ENCODE measurements at places on chromosomes 13 and 19.
A peak's percentile ranks its signal among the peaks of the same experiment; 100 is the strongest.

- DNase-seq, result no peak
Measured at GRCh38 chr19:15934332-15935078, at the start of gene CYP4F11. TSS of gene CYP4F11 (minus strand) at chr19:15934529. CDS start at chr19:15934408, 121 bp downstream.

DNA sequence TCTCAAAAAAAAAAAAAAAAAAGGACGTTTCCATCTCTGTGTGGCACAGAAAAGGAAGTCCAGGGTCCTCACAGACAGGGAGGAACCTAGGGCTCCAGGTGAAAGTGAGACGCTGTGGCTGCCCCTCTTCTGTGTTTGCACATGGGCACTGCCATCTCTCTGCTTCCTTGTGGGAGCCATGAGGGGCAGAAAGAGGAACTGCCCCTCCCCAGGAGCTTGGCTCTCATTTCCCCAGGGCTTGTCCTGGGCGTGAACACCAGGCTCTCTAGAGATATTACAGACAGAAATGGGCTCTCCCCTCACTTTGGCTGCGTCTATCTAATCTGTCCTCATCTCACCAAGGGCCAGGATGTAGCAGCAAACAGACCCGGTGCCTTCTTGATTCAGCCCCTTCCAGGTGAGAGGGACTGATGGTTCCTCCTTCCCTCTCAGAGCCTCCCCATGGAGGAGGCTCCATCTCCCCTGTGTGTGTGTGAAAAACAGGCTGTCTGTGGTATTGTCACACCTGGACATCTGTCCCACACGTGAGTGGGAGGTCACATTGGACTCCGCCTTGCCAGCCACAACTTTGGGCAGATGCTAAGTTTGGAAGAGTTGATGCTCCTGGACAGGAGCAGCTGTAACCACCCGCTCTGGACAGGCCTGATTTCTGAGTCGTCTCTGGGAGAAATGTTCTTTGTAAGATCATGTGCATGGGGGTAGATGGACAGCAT lies 840 bp upstream of the LILRA4 start:
- no peak for DNase-seq

DNA sequence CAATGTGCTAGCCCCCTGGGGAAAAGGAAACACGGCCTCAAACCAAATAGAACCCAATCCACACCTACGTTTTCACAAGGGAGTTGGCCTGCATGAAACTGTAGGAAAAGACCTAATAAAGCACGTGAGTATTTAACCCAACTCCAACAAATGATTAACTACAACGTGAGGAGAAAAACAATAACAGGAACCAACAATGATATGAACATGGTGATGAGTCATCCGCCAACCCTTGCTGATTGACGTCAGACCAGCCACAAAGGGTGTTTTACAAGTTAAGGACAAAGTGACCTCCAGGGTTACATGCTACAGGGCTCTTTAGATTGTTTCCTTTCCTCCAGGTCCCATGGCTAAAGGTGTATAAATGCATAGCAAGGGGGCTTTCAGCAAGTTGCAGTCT lies 460.5 kb downstream of the COG6 start:
- DNase-seq, result no peak

- DNase-seq, result peak; percentile 8
Measured at GRCh38 chr19:57708641-57709361, at the start of gene ZNF154. TSS of gene ZNF154 (minus strand) at chr19:57709204. CDS start at chr19:57708971, 233 bp downstream.

DNA sequence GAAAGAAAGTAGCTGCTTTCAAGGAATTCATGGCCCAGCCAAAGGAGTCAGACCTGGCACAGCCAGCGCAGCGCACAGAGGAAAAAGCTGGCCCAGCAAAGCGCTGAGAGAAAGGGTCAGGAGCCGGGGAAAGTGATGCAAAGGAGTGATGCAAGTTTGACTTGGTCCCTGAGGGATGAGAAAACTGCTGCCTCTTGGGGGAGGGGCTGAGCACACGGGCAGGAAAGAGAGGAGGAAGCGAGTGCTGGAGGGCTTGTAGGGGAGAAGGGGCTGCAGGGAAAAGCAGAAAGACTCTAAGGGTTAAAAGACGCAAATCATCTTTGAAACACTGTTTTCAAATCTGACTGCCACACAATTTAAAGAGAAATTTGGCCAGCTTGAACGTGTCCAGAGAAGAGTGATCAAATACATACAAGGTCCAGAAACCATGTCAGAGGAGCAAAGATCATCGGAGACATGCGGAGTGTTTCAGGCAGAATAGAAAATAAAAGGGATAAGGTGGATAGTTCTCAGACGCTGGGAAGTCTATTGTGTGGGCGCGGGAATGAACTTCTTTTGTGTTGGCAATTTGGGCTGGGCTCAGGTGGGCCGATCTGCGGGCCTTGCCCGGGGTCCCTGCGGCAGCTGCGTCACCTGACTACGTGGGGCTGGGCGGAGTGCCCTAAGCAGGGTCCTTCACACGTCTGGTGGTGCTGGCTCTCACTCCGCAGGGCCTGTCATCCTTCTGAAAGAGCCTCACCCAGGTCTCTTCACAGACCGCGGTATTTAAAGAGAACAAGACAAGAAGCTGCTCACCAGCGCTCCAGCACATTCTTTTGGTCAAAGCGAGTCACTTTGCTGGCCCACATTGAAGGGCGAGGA lies 18.1 kb downstream of the N4BP2L1 start:
- no peak for DNase-seq

DNA sequence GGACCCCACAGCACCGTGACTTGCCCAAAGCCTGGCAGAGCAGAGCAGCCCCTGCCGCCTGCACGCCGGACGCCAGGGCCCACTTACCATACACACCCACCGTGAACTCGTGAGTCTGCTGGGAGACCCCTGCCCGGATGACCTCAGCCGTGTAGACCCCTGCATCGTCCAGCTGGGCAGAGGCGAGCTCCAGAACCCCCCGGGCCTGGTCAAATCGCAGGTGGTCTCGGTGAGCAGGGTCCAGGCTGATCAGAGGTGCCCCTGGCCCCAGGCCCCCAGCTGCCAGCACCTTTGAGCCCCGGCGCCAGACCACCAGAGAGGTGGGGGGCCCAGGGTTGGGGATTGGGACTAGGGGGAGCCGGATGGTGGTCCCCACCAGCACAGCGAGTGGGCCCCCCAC lies 873 bp downstream of the VSIG10L start:
- no peak for DNase-seq

- no peak for DNase-seq
Measured at GRCh38 chr19:46180701-46181387, 32.8 kb downstream of the IGFL2 start.

DNA sequence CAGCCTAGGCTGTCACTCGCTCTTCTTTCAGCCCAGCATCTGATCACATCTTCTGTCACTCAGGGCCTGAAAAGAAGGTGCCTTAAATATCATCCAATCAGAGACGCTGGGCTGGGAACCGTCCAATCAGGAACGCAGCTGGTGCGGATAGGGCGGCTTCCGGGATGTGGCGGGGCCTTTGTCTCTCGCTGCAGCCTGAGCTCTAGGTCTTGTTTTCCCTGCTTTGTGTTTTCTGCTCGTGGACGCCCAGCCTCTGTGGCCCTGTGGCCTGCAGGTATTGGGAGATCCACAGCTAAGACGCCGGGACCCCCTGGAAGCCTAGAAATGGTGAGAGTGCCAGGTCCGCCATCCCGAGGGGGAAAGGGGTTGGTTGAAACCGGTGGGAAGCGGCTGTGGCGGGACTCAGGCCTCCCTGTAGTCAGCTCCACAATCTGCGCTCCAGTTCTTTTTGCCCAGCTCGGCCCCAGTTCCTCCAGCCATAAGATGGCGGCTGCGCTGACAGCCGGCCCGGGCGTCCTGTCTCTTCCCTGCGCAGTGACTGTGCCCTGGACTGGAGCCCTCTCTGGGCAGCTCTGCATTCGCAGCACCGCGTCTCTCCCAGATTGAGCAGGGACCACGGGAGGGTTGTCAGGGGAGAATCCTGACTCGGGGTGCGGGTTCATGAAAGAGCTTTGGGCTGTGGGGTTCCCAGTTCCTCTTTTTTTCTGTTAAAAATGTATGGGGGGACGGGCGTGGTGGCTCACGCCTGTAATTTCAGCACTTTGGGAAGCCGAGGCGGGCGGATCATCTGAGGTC lies at the start of gene ZNF85:
Gene ZNF85 (plus strand): TSS at position 175 of the 795 bp plus-strand sequence. CDS start 150 bp downstream, at position 325.
- DNase-seq, result peak; percentile 87

GRCh38 chr13:76680112-76680511 lies 206.1 kb downstream of the KCTD12 start:
- no peak for DNase-seq

GRCh38 chr19:3225677-3226093 lies 1.2 kb downstream of the CELF5 start:
- DNase-seq, result no peak

DNA sequence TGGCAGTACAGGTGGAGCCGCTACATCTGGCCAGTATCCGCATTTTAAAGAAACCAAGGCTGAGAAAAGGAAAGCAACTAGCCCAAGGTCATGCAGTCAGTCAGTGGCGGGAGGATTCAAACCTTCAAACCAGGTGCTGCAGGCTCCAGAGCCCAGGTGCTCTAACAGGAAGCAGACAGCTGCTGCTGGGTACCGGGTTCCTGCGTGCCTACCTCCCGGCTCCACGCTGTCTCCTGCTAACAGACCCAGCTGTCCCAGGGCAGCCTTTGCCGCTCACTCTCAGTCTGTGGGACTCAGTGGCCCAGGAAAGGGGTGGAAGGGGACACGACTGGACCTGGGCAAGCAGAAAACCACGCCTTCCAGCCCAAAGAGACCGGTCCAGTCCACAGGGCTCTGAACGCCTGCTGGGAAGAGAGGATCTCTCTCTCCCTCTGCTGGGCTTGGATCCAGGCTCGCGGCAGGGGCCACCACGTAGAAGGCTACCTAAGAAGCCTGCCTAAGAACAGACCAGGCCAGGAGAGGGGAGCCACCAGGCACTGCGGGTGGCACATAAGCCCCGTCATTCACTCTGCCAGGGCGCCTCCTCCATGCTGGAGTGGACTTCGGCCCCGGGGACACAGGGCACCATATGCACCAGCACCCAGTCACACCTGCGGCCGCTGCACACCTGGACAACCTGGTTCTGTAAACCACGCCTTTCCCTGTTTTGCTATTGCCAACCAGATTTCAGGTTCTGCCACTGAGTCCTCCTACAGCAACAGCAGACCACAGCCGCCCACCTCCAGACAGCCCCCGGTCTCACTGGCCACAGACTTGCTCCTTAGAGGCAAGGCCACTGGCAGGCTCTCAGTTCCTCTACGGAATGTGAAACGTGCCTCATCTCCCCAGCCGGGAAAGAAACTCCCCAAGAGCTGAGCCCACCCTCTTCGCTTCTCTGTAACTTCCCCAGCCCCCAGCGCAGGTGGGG lies 4.6 kb downstream of the DAPK3 start:
- DNase-seq, result no peak

GRCh38 chr19:55265173-55265572 lies 6.4 kb upstream of the PPP6R1 start:
- DNase-seq, result no peak

DNA sequence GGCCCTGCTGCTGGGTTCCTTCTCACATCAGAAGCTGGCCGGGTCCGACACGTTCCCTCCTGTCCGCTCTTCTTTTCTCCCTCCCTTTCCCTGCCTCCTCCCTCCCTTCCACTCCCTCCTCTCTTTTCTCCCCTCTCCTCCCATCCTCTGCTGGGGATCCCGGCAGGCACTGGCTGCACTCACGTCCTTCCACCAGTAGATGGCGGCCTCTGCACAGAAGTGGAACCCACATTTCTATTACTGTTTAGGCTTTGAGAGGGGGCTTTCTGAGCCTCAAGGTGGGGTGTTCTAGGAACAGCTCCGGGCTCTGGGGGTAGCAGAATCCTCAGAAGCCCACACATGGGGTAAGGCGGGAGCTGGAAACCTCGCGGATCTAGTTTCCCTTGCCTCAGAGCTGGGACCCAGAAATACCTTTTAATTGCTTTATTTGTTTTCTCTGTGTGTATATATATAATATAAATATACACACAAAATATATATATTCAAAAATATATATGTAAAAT lies 294.2 kb downstream of the ZNF536 start:
- peak; percentile 8 for DNase-seq

DNA sequence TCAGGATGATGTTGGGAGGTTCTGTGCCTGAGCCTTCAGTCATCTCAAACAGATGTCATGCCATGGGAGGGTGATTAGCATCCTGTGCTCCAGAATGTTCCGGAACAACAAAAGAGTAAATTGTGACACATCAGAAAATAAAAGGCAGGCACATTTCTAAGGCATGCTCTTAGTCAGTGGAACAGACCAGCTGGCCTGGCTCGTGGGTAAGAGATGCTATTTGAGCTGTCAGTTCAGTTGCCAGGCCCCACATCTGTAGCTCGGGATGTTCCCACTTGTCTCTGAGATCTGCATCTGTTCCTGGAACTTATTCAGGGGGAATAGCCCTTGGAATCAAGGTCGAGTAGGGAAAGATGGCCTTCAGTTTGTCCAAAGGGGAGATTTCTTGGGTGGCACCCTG lies 26.0 kb downstream of the OLFM4 start:
- DNase-seq, result no peak

DNA sequence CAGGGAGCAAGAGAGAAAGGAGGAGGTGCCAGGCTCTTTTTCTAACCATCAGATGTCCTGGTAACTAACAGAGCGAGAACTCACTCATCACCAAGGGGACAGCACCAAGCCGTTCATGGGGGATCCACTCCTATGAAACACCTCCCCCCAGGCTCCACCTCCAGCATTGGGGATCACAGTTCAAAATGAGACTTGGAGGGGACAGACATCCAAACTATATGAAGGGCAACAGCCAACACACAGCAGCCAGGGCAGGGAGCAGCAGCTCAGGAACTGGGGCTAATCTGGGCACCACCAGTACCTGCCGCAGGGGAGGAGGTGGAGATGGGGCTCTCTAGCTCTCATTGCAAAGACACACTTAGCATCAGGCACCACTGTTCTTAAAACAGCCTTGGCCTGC lies 34.3 kb upstream of the VSTM2B start:
- DNase-seq, result no peak

DNA sequence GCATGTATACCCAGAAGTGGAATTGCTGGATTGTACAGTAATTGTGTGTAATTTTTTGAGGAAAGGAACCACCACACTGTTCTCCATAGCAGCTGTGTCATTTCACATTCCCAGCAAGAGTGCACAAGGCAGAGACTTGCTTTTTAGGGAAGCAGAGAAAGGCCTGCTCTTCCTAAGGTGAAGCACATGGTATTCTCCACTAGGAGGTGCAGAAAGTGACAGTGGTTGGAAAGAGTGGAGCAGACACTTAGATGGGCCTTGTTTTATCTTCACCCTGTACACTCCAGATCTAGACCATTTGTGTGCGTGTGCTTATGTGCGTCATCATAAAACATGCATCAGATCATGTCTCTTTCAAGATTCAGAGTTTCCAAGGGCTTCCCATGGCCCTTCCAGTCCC lies 35.0 kb downstream of the FAM124A start:
- no peak for DNase-seq

DNA sequence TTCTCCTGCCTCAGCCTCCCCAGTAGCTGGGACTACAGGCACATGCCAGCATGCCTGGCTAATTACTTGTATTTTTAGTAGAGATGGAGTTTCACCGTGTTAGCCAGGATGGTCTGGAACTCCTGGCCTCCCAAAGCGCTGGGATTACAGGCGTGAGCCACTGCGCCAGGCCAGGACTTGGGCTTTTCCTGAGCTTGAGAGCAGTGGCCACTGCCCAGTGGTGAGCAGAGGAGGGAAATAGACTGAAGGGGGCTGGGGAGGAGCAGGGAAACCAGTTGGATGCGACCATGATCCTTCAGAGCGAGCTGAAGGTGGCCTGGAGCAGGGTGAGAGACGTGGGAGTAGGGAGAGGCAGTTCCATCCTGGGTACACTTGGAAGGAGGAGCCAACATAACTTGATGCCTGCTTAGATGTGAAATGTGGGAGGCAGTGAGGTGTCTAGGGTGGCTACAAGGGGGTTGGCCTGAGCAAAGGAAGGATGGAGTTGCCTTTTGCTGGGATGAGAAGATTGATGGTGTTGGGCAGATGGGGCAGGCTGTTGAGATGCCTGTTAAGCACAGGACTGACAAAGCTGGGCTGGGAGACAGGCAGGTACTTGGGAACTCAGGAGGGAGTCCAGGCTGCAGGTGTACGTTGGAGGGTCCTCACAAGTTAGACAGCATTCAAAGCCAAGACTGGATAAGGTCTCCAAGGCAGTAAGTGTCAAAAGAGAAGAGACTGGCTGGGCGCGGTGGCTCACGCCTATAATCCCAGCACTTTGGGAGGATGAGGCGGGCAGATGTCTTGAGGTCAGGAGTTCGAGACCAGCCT lies 31.8 kb downstream of the KCTD15 start:
- DNase-seq, result no peak

Data from activated gamma-delta T cell treated with anti-CD3 and anti-CD28 coated beads, Interleukin-2, amount 50 U/mL, for 16 hours (primary cell).